GM23338 (cell line): ENCODE measurements at places on chromosomes 5 and 9. TPM values are rescaled to one million over a fixed set of nuclear protein-coding genes. Genes with fewer than 3 reads are reported as not detected.

DNA sequence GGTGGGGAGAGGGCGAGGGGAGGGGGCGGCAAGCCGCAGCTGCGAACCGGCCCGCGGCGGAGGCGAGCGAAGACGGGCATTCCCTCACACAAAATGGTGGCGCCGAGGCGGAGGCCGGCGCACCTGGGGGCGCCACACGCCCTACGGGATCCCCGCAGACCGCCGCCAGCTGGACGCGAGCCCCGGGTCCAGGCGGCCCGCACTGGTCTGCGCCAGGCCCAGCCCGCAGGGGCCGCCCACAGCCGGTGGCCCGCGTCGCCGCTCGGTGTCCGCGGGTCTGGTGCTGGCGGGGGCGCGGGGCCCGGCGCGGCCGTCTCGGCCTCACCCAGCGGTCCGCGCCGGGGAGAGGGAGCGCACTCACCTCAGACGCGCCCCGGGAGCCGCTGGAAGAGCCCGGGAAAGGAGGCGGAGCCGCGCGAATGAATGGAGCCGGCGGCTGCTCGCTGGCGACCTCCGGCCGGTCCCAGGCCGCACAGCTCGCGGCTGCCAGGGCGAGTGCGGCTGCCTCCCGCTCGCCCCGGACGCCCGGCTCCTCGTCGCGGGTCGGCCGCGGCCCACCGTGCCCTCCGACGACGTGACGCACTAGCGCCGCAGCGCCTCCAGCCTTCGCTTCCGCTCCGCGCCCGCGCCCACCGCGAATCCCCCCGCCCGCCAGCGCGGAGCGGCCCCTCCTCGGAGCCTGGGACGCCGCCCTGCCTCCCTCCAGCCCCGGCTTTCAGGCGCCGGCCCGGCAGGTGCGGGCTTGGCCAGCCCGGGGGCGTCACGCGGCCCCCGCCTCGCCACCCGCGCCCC lies at the start of gene FAM169A:
Gene FAM169A (minus strand): TSS at position 584 of the 792 bp plus-strand sequence. CDS start 24,711 bp downstream, outside the sequence.
- peak; percentile 77 for DNase-seq

GRCh38 chr5:43401827-43402226 lies 10.4 kb downstream of the CCL28 start:
- DNase-seq: peak; percentile 25

- DNase-seq: no peak
Measured at GRCh38 chr5:476102-476813, 33.3 kb downstream of the EXOC3 start.

DNA sequence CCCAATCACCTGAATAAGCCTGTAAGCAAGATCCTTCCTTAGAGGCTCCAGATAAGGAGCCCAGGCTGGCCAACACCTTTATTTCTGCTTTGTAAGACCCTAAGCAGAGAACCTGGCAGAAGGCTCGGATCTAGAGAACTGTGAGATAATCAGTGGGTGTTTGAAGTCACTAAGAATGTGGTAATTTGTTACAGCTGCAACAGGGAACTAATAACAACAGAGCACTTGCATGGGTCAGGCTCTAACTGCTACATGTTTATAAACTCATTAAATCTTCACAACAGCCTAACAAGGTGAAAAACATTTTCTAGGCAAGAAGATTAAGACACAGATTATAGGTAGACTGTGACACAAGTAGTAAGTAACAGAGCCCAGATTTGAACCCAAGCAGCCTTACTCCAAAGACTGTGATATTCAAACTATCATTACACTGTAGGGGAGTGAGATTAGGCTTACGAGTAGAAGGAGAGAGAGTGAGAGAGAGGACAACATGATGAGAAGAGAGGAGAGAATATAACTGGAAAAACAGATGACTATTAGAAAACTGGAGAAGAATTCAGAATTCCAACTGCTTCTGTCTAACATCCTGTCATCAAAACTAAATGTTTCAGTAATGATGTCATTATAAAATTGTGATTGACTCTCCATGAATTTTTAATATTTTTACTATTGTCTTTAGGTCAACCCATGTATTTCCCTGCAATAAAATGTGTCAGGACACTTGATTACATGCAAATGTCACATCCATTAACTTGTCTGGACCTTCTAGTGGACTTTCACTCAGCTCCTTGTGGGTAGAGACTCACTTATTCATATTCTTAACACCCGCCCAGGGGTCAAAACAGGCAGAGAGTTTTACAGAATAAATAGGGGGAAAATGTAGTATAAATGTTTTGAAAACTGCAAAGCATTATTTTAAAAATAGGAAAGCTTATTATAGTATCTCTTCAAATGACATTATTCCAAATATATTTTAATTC lies 290.9 kb upstream of the RGMB start:
- no peak for DNase-seq

ZFP2 gene
- 0.42 and 0.62 TPM in 2 replicates for total RNA-seq

- no peak for DNase-seq
Measured at GRCh38 chr9:77435688-77436087, 212.4 kb downstream of the GNA14 start.

DNA sequence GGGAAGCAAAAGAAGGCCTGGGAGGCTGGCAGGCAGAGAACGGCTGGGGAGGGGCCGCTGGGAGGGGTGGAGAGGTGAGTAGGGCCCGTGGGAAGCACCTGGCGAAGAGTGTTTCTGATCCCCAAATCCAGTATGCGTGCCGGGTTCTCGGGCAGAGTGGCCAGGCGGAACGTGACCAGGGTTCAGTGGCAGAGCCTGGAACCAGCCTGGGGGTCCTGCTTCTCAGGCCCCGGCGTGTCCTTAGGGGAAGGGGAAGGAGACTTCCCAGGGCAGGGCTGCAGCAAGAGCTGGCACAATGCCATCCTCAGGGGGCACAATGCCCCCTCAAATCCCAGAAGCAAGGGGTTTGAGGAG lies 25.5 kb upstream of the IER5L start:
- DNase-seq: no peak

DNA sequence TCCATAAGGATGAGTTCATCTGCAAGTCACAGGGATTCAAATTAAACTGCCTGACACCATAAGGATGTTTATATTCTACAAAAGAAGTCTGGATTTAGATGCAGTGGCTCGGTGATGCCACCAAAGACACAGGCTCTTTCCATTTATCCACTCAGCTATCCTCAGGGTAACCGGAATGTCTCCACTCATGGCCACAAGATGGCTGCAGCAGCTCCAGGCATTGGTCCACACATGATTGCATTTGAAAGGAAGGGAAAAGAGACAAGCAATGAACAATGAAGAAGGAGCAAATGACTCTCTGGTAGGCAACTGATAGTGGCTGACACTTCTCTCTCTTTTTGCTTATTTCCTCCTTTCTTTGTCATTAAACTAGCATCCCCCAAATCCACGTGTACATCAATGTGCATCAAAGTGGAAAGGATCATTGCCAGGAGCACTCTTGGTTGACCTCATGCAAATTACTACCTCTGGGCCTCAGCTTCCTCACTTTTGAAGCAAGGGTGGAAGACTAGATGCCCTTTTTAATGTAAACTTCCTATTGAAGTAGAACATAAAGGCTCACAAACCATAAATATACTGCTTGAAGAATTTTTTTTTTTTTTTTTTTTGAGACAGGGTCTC lies 7.2 kb upstream of the SNX30 start:
- no peak for DNase-seq

TRAF1 gene
- total RNA-seq: 1.0 and 1.4 TPM in 2 replicates

GRCh38 chr5:118996098-118996497 lies 7.8 kb upstream of the DTWD2 start:
- no peak for DNase-seq

PIP5KL1 gene
- total RNA-seq: 7.5 and 13.4 TPM in 2 replicates

HAPLN1 gene
- 3.6 and 4.0 TPM in 2 replicates for total RNA-seq
